ENCODE measurements at places on chromosomes 3 and 15.

- DNase-seq: no peak
Observed at GRCh38 chr15:73403171-73403570, 34.4 kb upstream of the HCN4 start.

- no peak for DNase-seq
Observed at GRCh38 chr3:151228666-151229040, 25.6 kb upstream of the GPR171 start.

GRCh38 chr3:13559764-13560525, 11.0 kb downstream of the FBLN2 start:
- DNase-seq: no peak

- DNase-seq: no peak
Observed at GRCh38 chr15:69934607-69935006, 163.1 kb downstream of the TLE3 start.

GRCh38 chr3:134406331-134407238, 32.3 kb upstream of the AMOTL2 start:
- DNase-seq: no peak

DNA sequence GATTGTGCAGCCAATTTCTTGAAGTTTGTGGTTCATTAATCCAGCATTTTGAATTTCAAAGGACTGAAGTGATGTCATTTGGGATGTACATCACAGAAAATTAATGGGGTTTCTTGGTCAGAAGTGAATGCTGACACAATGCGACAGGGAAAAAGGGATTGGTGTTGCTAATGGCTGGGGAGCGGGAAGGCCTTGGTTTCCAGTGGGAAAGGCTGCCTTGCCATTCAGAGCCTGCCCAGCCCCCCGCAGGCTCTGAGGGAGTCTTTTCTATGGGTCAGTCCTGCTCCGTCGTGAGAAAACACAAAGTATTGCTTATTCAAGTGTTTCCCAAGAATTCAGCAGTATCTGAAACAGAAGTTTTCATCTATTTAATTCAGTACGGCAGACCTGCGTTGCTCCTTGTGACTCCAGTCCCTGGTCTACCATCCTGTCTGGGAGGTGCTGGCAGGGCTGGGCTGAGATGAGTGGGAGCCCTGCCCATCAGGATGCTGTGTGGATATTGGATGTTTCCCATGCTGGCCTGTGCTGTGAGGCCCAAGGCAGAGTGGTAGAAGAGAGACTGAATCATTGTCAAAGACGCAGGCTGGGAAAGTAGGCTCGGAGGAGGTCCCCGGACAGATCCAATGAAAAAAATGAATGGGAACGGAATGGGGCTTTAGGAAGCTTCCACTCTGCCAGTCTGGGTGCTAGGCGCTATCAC, 111.2 kb upstream of the KLHL25 start:
- DNase-seq: no peak

- no peak for DNase-seq
Observed at GRCh38 chr15:69748576-69749185, 296.1 kb downstream of the RPLP1 start.

- no peak for DNase-seq
Observed at GRCh38 chr15:90413411-90414379, 25.7 kb downstream of the IQGAP1 start.

- DNase-seq: no peak
Observed at GRCh38 chr3:6799264-6799915, 61.5 kb upstream of the GRM7 start.

- no peak for DNase-seq
Observed at GRCh38 chr15:91627473-91628278, 225.8 kb upstream of the SLCO3A1 start.

GRCh38 chr3:188010478-188010877, 143.5 kb upstream of the LPP start:
- DNase-seq: no peak

DNA sequence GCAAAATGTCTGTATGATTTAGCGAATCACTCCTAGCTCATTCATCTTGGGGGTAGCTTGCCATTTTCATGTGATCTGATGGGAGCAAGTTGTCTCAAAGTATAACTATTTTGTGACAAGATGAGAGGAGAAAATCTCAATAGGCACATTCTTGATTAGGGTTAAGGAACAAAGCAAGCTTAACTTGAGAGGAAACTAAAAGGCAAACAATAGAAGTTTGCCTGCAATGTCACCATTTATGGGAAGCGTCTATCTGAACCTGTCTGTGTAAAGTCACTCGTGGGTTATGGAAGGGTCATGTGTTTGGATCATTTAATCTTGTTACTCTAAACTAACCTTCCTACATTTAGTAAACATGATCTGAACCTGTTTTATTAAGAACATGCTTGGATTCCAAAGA, 232.5 kb downstream of the CDIN1 start:
- DNase-seq: no peak

DNA sequence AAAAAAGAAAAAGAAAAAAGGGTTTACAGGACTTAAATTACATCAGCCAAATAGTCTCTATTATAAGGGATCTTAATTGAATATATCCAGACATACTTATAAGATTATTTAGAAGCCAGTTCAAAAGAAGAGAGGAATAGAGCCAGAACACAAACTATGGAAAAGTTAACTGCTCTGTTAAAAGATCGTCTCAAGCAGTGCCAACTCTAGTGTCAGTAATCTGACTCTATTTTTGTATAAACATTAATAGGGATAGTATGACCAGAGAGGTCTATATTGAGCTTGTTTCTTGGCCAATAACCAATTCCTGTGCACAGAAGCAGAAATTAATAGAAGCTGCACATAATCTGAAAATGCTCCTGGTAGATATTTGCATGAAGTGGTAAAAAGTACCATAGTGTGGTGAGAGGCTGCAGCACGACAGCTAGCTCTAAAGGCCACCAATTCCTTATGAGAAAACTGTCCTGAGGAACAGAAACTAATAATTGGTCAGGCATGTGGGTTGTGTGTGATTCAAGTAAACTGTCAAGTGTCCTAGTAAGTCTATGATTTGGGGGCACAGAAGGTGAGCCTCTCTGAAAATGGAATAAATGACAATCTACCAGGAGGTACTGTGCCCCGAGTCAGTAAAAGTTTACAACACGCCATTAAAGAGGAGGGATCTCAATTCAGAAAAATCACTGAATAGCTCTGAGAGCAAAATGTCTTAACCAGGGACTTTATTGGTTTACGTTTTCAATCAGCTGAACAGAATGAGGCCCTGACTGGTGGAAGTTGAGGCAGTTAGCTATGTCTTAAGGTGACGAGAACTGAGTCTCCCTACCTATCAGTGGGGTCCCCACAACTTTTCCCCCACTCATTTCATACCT, 51.5 kb upstream of the NANOGP8 start:
- no peak for DNase-seq

DNA sequence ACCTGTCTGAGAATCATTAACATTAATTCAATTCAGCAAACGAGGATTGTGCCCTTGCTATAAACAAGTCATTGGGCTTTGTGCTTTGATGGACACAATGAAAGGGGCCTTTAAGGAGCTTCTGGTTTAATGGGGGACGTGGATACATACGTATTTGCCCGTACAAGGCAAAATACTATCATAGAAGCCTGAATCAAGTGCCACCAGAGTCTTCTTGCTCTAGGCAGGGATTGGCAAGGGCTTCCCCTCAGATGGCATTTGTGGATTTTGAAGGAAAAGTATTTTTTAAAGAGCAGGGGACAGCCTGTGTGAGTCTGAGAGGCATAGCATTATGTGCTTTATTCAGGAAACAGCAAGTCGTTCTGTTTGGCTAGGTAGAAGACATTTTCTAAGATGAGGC, 83.7 kb upstream of the NEDD4 start:
- DNase-seq: no peak

DNA sequence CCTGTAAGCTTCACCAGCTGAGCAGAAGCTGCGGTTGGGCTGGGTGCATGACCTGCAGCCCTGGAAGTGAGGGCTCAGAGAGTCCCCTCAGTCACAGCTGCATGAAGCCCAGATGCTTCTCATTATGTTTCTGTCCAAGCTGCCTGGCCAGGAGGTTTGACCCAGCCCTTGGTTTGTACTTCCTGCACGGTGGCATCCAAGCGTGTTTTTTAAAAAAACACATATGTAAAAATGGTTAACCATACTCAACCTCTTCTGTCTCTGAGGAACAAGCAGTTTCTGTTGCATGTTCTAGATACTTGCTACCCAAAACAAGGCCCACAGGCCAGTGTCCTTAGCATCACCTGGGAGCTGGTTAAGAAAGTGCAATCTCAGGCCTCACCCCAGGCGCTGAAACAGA, 76.0 kb upstream of the ATP10A start:
- no peak for DNase-seq

DNA sequence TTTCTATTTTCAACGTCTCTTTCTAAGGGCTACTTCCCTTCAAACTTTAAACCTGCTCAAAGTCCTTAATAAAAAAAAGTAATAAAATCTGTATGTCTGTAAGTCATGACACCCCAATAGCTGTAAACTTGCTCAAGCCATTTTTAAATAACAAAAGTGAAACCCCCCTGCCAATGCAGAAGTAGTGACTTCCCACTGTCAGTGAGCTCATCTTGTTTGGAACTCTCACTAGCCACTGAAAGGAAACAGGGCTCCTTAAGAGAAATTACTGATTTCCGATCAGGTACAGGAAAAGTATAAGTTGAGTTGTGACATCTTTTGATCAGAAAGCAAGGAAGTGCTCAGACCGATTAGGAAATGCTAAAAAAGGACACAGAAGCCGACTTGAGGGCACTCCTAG, 27.6 kb upstream of the GPR171 start:
- no peak for DNase-seq

DNA sequence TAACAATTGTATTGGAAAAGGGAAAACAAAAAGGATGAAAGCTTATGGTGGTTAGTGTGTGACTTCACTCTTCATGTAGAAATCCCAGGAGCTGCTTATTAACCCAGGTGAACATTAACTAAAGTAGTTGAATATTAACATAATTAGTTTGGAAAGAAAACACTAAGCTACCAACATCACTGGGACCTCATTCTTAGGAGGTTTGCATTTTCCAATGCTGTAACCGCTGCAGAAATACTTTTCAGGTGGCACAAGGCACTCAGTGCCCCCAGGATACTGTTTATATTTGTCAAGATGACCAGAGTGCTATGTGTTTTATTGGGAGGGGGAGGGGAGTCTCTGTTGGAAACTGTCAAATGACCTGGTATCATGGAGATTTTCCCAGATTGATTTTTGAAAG, 25.9 kb upstream of the VILL start:
- no peak for DNase-seq

DNA sequence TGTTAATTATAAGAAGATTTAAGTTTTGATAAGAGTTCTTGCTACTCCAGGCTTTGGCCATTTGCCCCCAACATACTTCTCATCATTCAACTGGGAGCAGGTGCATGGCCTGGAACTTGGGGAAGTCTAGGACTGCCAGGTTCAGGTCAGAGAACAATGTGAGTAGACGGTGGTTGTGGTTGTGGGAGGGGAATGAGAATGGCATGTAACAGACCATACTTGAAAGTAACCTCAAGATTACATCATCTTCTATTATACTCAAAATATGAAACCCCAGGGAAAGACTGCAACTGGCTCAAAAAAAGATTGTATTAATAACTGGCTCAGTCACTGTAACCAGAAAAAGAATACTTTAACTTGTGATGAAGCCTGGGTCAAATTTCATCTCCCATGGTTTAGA, 364.9 kb upstream of the DPPA4 start:
- DNase-seq: no peak
